ENCODE measurements at places on chromosomes 12 and 14.
A peak's percentile ranks its signal among the peaks of the same experiment; 100 is the strongest.

DNA sequence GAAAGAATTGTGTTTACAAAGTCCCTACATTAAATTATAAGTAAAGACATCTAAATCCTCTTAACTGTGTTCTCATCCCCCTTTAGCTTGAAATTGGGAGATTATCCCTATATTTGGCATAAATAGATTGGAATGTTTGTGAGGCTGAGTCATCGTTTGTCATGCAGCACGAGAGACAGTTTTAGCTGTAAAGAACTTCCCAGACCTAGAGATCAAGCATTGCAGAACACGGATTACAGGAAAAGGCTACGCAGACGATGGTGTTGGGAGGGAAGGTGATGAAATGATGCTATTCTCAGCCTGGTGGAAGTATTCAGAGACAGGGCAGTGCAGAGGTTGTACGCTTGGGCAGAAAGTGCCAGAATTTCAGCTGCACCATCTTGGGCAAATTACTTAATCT lies 93.8 kb downstream of the PTPRB start:
- no peak for DNase-seq

DNA sequence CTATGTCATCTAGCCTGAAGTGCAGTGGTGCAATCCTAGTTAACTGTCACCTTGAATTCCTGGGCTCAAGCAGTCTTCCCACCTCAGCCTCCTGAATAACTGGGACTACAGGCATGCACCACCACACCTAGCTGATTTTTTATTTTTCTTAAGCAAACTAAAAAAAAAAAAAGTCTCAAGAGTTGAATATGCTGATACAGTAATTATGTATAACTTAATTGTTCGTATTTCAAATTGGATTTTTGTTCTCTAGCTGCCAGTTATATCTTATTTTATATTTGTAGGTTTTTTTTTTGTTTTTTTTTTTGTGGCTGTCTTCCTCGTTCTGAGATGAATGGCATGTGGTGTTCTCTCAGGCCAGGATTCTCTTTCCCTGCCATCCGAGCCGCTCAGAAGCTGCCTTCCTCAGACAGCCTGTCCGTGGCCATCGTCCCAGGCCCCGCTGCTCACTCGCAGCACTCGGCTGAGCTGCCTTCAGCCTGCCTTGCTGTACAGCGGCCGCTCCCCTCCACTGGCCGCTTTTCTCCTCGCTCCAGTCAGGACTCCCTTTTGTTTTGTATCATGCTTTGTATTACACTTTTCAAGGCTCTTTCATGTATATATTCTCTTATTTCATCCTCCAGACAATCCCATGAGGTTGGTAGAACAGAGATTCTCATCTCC lies 53.3 kb downstream of the WDR20 start:
- DNase-seq: no peak

DNA sequence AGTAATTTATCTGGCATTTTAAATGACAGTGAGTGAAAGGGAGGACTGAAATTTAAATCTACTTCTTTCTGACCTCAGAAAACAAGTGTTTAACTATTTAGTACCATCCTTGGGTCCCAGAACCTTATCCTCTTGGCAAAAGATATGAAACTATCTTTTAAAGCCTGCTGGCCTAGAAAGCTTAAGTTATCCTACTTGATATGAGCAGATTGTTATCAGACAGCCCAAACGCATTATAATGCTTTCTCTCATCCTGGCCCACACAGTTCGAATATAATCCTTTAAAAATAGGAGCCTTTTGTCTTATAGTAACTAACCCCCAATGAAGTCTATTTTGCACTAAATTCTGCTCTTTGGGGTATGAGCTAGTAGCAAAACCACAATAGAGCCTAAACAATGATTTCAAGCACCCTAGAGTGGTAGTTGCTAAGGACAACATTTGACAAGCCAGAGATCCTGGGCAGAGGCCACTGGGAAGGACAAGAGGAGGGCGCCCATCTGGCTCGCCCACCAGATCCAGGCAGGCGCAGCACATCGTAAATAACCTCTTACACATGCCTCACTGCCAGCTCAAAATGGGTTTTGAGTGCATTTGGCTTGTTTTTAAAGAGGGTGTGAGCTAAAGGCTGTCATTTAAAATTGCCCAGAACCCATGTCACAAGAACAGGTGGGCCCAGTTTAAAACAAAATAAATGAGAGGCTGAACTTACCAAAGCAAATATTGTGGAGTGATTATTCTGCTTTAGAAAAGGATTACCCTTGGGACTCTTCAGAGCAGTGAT lies 37.7 kb upstream of the CRY1 start:
- no peak for DNase-seq

DNA sequence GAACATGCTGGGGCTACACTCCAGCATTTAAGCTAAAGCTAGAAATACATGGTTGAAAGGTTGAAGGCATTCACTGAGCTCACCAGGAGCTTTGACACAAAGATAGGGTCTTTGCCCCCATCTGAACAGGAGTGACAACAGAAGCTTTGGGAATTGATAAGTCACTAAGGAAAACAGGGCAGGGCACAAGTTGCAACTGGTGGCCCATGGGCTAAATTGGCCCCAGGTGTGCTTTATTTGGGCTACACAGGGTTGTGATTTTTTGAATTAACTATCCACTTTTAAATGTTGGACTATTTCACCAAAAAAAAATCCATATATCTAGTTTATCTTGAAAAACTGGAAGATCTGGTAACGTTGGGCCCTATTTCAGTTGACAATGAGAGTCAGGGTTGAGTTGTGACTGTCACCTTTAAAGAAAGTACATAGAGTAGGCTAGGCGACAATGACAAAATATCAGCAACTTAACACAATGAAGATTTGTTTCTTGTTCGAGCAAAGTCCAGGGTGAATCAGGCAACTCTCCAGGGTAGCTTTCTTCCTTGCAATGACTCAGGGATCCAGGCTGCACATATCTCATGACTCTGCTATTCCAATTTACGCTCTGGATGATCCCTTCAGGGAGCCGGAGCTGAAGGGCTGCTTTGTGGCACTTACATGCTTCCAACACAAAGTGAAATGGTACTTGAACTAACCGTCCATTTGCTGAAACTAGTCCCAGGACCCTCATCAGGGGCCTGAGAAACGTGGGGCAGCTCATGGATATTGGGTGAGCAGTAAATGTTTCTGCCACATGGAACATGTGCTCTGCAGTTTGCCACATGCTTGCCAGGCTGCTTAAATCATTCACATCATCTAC lies 13.3 kb upstream of the EIF4B start:
- DNase-seq: no peak

DNA sequence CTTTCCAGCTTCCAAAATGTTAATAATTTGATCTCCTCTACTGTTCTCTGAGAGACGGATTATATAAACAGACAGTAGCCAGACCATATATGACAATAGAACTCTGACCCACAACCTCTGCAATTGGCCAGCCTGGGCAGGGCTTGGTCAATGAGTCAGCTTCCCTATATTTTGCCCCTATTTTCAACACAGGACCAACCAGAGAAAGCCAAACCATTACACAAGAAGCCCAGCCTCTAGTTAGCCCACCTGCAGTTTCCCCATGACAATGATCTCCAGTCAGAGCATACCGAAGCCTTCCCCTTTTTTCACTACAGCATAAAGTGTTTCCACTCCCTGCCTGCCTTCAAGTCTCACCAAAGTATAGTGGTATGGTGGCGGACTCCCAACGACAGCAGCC lies 7.6 kb upstream of the EXD2 start:
- no peak for DNase-seq

- no peak for DNase-seq
These were observed 22.4 kb upstream of the LRRC10 start for GRCh38 chr12:69633061-69633460.

DNA sequence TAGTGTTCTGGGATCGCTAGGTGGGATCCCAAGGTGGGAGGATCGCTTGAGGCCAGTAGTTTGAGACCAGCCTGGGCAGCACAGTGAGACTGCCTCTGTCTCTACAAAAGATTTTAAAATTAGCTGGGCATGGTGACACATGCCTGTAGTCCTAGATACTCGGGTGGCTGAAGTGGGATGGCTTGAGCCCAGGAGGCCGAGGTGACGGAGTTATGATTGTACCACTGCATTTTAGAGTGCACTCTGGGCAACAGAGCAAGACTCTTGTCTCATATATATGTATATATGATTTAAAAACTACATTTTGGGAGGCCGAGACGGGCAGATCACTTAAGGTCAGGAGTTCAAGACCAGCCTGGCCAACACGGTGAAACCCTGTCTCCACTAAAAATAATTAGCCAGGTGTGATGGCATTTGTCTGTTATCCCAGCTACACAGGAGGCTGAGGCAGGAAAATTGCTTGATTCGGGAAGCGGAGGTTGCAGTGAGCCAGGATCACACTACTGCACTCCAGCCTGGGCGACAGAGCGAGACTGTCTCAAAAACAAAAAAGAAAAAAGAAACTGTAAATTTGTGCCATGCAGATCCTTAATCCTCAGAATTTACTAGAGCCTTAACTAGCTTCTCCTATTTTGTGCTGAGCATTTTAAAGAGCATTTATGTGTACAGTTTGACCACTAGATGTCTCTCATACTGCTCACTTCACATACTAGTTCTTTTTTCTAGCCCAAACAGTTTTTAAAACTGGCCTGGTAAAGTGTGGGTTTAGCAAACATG lies 114.8 kb downstream of the MON2 start:
- no peak for DNase-seq

GRCh38 chr12:119840582-119840981 lies 36.5 kb downstream of the CIT start:
- DNase-seq: no peak

GRCh38 chr14:101191101-101191720 lies 287.7 kb upstream of the RTL1 start:
- no peak for DNase-seq

- DNase-seq: no peak
These were observed 4.8 kb downstream of the MED6 start for GRCh38 chr14:70595443-70596185.

DNA sequence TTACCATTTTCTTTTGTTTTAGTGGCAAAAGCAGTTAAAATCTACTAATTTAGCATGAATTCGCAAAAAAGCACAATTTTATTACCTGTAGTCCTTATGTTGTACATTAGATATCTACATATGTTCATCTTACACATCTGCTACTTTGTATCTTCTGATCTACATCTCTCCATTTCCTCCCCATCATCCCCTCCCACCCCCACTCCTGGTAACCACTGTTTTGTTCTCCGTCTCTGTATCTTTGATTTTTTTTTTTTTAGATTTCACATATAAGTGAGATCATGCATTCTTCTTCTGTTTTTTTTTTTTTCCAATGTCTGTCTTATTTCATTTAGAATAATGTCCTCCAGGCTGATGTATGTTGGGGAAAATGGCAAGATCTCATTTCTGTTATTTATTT lies 922.7 kb downstream of the VRK1 start:
- DNase-seq: peak; percentile 26

DNA sequence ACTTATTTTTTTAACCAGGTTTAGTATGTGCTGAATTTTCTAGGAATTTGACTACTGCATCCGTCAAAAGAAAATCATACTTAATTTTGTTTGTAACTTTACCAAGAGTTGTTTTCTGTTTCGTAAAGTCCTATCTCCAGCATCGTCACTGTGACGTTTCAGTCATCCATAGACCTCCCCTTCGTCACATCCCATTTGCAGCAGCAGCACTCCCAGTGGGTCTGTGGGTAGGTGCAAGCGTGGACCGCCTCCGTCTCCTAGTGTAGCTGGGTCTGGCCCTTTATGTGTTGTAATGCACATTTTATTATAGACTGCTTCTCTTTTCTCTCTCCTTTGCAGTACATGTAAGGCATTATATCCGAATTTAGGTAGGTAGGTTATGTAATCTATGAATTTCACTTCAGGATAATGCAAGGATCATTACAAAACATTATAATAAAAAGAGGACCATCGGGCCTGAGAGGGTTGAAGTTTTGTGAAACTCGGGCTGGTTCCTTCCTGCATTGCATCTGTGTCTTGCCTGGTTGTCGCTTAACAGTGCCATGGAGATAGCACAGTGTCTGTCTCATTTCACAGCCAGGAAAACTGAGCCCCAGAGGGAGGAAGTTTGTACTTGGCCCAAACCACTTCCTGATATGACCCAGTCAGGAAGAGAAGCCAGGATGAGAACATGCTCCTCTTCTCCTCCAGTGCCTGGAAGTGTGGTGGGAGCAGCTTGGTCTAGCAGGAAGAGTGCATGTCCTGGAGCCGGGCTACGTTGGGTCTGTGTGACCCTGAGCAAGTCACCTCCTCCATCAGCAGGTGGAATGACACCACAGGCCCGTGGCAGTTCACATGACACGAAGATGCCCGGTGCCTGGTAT lies 41.3 kb downstream of the EVL start:
- no peak for DNase-seq

DNA sequence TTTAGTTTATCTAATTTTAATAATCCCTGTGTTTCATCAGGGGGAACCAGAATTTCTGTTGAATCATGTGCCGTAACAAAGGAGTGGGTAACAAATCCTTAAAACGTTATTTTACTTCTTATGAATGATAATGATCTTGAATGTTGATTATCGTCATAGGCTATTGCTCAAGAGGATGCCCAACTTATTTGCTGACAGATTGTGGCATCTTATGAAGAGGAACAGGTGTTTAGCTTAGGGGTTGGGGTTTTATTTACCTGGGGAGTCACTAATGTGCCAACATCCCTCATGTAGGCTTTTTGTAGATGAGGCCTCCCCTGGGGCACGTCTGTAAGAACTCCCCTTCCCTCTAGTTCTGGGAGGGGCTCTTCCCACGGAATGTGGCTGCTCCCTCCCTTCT lies 32.4 kb upstream of the TMX1 start:
- DNase-seq: no peak

DNA sequence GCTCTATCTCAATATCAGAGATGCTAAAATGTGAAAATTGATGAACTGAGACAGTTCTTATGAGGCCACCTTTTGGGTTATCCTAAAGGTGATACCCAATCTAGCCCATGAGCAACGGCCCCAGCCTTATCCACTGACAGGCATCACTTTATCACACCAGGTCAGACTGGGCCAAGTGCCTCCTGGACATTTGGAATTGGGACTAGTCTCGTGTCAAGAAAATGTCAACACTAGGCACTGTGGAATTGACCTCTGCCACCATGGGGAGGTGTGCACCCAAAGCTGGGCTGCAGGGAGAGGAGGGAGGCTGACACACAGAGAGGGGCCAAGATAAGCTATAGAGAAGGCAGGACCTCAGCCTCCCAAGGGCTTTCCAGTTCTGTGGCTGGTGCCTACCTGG lies 78.5 kb upstream of the ZFP36L1 start:
- no peak for DNase-seq

GRCh38 chr12:56001487-56002100 lies 4.5 kb downstream of the SUOX start:
- DNase-seq: no peak

DNA sequence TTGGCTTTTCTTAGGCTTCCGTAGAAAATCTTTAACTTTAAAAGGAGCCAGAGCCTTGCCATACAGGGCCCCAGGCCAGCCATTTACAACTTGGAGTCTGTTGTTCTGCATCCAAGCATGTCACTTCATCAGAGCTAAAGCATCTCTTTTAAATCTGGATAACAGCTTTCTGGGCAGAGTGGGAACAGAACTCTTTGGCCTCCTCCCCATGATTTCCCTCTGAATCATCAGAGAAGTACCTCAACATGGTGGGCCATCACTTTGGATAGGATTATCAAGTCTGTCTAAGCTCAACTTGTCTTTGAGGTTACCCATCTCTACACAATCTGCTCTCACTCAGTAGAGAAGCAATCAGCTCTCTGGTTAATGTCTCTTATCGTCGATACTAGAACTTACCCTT lies 170.9 kb downstream of the SLC6A15 start:
- DNase-seq: no peak

- DNase-seq: no peak
These were observed 2.3 kb upstream of the LHX5 start for GRCh38 chr12:113473942-113474341.

GRCh38 chr14:92984896-92985295 lies 61.9 kb downstream of the CHGA start:
- no peak for DNase-seq

- no peak for DNase-seq
These were observed 122.4 kb upstream of the PTPRQ start for GRCh38 chr12:80321653-80322052.
